ENCODE measurements at places on chromosomes 1 and 21. TPM values are rescaled to one million over a fixed set of nuclear protein-coding genes. Genes with fewer than 3 reads are reported as not detected.

Gene KCNQ4
- 0.06 TPM for polyA plus RNA-seq

Gene OVAAL
- 0.05 TPM for polyA plus RNA-seq

Gene WDR64
- 0.06 TPM for polyA plus RNA-seq

Gene BACH1
- polyA plus RNA-seq, result 22.7 TPM

Gene C1QA
- polyA plus RNA-seq, result not detected

Gene CYP4Z1
- not detected for polyA plus RNA-seq

Gene LYPD8
- not detected for polyA plus RNA-seq

Gene NUAK2
- polyA plus RNA-seq, result 5.8 TPM

Gene ANGPTL1
- polyA plus RNA-seq, result 0.44 TPM

Gene LCE2A
- polyA plus RNA-seq, result not detected

Gene ECM1
- 204 TPM for polyA plus RNA-seq

Gene GJA8
- polyA plus RNA-seq, result not detected

Gene CRYBG2
- polyA plus RNA-seq, result 0.44 TPM

Gene COL11A1
- 34.4 TPM for polyA plus RNA-seq

Gene FCGR3A
- not detected for polyA plus RNA-seq

Gene LCE1E
- not detected for polyA plus RNA-seq

Gene ATP1A2
- polyA plus RNA-seq, result 1.1 TPM

Gene ANKRD13C
- 7.8 TPM for polyA plus RNA-seq

Gene C1orf87
- polyA plus RNA-seq, result not detected

Gene FAAP20
- 18.7 TPM for polyA plus RNA-seq

Gene HES3
- polyA plus RNA-seq, result not detected

Gene RGSL1
- not detected for polyA plus RNA-seq

Gene RUNX1
- polyA plus RNA-seq, result 36.1 TPM

Gene SPATA21
- polyA plus RNA-seq, result not detected

Gene STX12
- 36.4 TPM for polyA plus RNA-seq

Gene OR2L2
- not detected for polyA plus RNA-seq

Data from BJ (cell line).